ACHN (cell line): ENCODE measurements at places on chromosomes 16 and 17.

- DNase-seq, result peak; percentile 61
These were observed 2.5 kb upstream of the ABCC12 start for GRCh38 chr16:48158296-48158695.

DNA sequence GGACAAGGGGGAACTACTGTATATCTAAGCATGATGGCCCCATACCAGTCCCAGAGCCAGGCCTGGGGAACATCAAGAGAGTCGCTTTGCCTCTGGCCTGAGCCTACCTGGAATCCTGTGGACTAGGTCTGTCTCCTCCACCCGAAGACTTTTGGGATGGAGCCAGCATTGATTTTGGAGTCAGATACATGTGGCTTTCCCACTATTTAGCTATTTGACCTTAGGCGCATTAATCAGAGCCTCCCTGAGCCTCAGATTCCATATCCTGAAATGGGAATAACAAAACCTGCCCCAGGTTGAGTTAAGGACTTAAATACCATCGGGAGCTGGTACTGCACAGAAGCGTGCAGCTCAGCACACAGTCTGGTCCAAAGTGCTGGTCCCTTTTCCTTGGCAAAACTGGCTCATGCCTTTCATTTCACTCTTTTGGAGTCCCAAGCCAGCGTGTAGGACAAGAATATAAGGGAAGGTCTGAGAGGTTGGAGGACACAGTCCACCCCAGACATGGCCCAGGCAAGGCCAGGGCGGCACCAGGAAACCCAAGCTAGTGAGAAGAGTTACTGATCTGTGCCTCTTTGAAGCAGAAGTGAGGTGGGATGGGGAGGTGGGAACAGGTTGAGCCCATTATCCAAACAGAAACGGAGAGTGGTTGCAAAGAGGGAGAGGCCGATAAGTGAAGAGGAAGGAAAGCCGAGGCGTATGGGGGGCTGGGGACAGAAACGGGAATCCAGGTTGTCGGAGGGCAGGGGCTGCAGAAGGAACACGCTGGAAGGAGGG lies 986 bp downstream of the FA2H start:
- no peak for DNase-seq

GRCh38 chr17:65198653-65199382 lies 61.6 kb downstream of the RGS9 start:
- peak; percentile 64 for DNase-seq

GRCh38 chr16:88473666-88474534 lies 20.8 kb downstream of the ZFPM1 start:
- no peak for DNase-seq

DNA sequence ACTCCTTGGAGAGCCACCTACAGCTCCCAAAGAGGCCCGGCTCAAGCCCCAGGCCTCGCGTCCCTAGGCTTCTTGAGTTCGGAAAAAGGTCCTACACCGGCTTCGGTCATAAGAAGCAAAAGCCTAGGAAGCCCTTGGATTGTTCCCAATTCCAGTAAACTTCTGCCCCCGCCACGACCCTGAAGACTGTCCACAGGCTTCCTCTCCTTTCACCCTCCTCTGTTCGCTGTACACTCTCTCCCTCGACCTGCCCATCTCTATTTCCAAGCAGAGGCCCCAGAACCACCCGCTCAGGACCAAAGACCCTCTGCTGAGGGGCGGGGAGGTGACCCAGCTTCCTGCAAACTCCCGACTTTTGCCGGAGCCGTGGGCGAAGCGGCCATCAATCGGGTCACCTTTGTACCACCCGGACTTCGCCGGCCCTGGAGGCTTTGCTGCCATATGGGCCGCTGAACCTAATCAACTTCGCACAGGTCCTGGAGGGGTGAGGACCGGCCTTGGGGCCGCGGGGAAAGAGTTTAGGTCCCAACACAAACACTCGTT lies 2.7 kb downstream of the HOXB2 start:
- DNase-seq, result peak; percentile 49

DNA sequence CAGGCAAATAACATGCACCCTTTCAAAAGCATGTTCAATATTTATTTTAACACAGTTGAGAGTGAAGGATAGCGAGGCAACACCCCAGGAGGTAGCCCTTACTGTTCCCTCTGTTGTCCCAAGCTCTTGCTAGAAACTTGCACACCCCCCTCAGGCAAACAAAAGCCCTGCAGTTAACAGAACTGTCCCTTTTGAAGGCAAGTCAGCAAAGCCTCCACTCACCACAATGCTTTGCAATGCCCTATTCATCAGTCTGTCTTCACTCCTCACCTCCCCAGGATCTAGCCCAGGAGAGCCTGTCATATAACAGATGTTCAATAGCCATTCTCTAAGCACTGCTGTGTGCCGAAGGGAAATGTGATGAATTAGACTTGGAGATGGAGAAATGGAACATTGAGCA lies 3.5 kb upstream of the CNEP1R1 start:
- DNase-seq, result no peak

DNA sequence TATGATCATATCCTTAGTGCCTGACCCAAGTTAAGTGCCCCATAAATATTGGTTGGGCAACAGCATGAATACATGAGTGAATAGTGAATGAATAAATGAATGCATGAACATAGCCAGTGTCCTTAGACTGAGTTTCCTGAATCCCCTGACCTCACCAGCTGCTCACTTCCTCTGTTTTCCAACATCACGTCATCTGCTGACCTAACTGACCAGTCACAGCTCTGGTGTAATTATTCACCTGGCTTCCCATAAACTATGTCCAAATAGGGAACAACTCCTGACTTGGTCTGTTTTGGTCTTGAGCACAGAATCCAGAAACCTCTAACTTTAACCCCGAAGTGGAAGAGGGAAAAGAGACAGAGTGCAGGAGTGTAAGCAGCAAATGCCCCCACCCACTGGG lies 83.4 kb downstream of the ASIC2 start:
- DNase-seq, result peak; percentile 61

GRCh38 chr16:85586380-85587104 lies 26.6 kb upstream of the GSE1 start:
- no peak for DNase-seq

- no peak for DNase-seq
These were observed 98.6 kb downstream of the BANP start for GRCh38 chr16:88049561-88050545.

DNA sequence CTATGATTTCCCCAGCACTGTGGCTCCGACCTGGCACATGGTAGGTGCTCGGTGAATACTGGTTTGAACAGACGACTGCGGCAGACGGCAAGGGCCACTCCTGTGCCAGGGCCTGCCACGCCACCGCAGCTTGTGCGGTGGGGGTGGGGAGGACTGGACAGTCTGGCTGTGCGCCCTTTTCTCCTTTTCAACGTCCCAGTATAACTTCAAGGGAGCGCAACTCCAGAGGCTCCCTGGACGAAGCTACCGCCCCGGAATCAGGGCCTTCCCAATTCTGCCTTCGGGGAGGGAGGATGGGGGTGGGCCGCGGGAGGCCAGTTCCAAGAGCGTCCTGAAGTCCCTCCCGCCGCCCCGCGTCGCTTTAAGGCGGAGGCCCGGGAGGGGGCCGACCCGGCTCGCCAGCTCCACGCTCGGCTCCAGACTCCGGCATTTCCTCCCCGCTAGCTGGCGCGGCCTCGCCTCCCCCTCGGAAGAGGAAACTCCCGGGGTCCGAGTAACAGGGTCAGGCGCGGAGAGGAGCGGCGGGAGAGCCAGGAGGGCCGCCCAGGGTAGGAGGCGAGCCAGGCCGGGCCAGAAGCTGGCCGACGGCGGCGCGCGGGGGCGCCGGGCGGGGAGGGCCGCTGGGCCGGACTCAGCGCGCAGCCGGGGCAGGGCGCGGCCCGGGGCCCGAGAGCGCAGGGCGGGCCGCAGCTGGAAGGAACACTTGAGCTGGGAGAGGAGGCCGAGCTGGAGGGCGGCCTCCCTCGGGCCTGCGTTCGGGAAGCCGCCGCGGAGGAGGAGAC lies at the start of gene ITPRIPL2:
ITPRIPL2 (plus strand) TSS at position 388 of the 782 bp plus-strand sequence. CDS start 498 bp downstream, outside the sequence.
- peak; percentile 92 for DNase-seq
